CD4-positive, alpha-beta T cell treated with Interleukin-10 for 1 hour (primary cell): ENCODE measurements at places on chromosomes 4 and X.
A peak's percentile ranks its signal among the peaks of the same experiment; 100 is the strongest.

DNA sequence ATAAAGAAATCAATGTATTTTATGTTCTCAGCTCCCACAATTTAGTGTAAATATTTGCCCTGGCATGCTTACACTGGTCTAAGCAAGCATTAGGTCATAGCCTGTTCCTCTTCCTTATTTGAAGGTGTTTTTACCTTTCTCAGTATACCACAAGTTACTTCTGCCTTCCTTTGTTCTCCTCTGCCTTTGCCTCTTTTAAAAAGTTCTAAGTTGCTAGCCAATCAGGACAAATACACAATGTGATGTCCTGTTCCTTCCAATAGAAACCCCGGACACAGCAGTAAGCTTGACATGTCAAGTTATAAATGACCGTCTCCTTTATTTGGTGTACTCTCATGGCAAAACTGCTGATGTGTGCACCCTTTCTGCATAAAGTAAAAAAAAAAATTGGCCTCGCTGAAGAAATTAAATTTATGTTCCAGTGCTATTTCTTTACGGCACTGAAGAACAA is 49.4 kb downstream of the UGT2B10 start:
- no peak for DNase-seq

GRCh38 chr4:139872274-139872673 is 206.7 kb downstream of the MGST2 start:
- peak; percentile 10 for DNase-seq

- DNase-seq, result no peak
These were observed 83.9 kb downstream of the SNCA start for GRCh38 chr4:89752932-89753598.

DNA sequence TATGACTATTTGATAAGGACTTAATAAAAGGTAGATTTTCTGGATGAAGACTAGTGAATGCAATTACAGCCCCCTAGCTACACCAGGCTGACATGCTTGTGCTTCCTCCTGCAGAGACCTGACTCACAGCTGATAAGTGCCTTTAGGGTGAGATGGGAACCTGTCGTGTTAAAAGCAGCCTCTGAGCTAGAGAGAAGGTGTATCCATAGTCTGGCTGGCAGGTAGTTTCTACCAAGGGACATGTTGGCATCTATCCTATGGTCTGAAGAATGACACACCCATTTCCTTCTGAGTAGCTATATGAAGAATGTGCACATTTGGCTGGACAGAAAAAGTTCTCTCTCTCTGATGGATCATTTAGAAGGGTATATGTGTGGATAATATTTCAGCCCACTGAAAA is 64.1 kb downstream of the PARM1 start:
- DNase-seq, result no peak

DNA sequence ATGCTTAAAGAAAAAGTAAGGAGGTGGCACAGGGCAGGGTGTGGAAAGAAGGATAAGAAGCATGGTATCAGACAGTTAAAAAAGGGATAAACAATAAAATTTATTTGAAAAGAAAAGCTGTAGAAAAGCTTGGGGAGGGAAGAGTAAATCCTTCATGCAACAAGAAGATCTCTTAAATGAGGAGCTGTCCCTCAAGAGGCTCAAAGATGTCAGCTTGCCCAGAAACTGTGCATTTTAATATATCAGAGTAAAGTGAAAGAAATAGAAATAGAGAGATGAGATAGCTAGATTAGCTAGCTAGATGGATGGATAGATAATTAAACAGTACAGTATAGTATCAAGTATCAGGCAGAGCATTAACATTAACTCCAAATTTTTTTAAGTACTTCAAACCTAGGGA is 170.3 kb downstream of the LDB2 start:
- no peak for DNase-seq

- DNase-seq, result peak; percentile 13
These were observed 11.3 kb downstream of the LAMP2 start for GRCh38 chrX:120457766-120458180.

GRCh38 chr4:124632439-124632838 is 80.1 kb downstream of the ANKRD50 start:
- no peak for DNase-seq

DNA sequence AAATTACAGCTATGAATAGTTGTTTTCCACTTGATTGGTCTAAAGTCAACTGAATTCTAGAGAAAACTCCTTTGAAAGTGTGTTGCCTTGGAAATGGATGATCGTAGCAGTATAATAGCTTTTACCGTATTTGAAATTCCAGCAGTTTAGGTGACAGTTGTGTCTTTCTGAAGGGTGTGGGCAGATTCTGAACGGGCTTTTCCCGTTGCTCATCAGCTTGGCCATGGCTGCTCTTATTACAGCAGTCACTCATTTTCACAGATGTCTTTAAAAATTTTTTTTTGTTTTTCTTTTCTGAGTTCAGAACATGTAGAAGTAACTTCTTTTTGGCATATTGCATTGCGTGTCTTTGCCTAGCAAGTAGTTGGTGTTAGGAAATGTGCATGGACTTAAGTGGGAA is 69.6 kb upstream of the SLC4A4 start:
- DNase-seq, result no peak

DNA sequence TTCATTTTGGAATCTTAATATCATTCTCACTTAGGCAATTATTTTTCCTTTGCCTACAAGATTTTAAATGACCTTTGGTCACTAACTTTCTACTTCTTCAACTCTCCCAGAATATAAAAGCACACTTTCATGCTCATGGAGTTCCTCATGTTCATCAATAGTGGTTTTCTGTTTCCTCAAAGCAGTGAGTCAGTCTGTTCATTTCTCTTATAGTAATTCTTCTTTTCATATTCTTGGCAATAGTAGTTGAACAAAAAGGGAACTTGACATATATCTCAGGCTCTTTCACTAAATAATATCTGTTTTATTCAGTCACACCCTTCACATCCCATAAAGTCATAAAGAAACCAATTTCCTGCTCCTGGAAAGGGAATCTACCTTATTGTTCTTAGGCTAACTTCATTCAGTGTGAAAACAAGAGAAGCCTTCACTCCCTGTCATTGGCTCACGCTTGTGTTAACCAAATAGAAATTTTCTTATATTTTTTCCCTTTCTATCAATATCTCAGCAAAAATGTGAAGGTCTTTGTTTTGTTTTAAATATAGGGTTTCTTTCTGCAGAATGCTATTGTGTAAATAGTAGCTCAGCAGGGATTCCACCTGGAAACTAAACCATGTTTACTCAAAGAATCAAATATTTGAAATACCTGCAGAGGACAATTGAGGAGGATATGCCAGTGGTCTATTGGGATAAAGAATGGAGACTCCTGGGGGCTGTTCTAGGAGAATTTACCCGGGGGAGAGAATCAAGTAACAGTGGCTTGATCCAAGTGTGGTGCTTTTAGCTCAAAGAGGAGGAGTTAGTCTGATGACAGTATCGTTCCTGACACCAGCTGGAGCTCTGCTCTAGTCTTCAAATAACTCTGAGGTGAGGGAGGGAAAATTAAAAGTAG is 13.4 kb upstream of the TNIP3 start:
- DNase-seq, result no peak

DNA sequence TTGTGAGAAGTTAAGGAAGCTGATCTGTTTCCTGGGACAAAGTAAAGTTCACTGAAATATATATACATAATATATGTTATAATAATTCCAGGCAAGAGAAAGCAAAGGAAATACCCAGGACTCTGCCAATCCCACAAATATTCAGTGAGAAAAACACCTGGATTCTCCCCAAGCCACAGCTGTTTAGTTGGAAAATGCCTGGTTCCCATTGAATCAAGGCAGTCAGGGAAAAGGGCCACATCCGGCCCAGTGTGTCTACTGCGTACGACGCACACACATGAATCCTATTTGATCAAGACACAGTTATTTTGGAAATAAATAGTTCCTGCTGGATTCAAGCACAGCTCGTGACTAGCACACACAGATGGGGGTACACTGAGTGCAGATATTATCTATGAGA is 6.3 kb upstream of the DCHS2 start:
- no peak for DNase-seq

GRCh38 chrX:47900833-47901232 is 64.1 kb downstream of the ZNF81 start:
- no peak for DNase-seq

GRCh38 chr4:14478504-14478903 is 523.8 kb upstream of the CPEB2 start:
- no peak for DNase-seq

- no peak for DNase-seq
These were observed 127.9 kb downstream of the SLC39A8 start for GRCh38 chr4:102217345-102217744.

GRCh38 chr4:184282895-184283654 is 65.4 kb upstream of the ENPP6 start:
- DNase-seq, result no peak

DNA sequence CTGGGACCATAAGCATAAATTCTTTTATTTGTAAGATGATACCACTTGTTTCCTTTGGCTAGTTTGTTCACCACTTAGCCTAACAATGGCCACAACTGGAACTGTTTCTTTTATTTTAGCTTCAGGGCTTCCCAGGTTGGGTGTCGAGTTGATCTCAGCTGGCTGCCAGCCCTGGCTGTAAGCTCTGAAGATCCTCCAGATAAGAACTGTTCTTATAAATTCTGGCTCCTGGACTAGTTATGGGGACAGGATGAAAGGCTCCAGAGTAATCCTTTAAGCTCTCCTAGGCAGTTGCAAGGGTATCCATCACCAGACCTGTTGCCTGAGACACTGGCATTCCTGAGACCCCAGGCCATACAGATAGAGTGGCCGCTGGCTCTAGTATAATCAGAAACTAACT is 129.4 kb upstream of the ACSL4 start:
- no peak for DNase-seq

DNA sequence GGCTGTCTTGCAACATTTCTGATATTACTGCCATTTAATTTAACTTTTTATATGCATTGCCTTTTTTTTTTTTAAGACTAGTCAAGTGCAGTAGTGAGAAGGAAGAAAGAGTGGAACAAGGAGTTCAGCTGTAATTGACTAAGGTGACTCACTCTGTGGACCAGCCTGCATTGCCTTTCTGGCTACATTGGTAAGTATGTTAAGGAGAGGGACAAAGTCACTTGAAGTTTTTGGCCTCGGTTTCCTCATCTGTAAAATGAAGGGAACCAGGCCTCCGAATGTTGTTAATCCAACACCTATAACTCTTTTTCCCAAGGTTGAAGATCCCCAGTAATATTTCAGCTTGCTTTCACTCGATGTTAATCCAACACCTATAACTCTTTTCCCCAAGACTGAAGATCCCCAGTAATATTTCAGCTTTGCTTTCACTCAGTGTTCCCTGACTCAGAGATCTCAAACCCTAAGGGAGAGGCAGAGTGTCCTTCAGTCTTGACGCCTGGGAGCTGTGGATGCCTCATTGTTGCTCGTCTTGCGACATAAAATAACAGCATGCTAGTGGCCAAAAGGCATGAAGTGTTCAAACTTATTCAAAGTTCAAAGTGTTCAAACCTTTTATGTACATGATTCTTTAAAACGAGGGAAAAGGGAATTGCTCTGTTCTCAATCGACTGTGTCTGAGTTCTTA is 102.0 kb downstream of the SORBS2 start:
- DNase-seq, result no peak

- no peak for DNase-seq
These were observed 5.5 kb downstream of the SAT1 start for GRCh38 chrX:23788521-23788920.

GRCh38 chrX:124018023-124018422 is 56.5 kb downstream of the STAG2 start:
- peak; percentile 28 for DNase-seq

DNA sequence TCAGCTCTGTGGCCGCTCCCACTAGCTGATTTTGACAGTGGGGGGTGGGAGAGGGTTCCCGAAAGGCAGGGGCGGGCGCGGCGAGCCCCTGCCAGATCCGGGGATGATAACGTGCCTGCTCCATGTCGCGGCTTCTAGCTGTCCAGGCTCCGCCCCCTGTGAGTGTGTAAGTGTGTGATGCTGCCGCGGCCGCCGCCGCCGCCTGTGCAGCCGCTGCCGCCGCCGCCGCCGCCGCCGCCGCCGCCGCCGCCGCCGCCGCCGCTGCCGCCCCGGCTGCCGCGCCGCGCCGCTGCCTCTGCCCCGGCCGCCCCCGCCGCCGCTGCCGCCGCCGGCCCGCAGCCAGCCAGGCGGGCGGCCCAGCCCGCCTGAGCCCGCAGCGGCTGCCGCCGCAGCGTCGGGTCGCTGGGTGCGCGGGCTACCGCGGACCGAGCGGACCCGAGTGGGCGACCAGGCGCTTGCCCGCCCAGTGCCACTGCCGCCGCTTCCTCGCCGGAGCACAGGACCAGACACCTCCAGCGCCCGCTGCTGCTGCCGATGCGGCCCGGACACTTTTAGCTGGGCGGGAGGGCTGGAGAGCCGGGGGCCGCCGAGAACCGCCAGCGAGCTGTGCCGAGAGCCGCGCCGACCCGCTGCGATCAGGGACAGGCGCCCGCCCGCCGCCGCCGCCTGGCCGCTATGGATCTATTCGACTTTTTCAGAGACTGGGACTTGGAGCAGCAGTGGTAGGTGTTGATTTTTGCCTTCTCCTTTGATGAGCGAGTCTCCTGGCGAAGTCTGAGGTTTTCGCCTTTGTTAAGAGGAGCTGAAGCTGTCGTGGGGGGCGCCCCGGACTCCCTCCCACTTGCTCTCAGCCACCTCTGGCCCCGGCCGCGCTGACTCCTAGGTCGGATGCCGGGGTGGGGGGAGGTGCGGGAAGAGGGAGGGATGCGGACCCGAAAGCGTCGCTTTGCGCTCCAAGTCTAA is at the start of gene AFF2:
TSS of gene AFF2 (plus strand) at position 195 of the 963 bp plus-strand sequence. CDS start at position 676, 481 bp downstream.
- DNase-seq, result peak; percentile 44

- DNase-seq, result no peak
These were observed 65.0 kb downstream of the PHEX start for GRCh38 chrX:22097012-22097694.

- DNase-seq, result no peak
These were observed 100.2 kb downstream of the FIP1L1 start for GRCh38 chr4:53477636-53478035.

- no peak for DNase-seq
These were observed 167.3 kb upstream of the PGRMC2 start for GRCh38 chr4:128454881-128455280.

DNA sequence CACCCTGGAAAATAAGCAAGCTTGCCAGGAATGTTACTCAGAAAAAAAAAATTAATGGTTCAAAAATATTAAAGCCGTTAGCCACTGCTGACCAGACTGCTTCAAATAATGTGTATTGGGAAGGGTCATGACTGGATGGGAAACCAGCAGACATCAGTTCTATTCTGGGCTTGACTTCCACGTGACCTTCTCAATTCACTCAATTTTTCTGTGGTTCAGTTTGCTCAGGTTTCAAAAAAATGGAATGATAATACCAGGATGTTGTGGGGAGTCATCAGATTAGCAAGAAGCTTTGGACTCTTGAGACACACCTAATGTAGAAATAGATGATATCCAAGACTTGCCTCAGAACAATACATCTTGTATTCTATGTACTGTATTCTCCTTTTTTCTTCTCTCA is 541.9 kb upstream of the BOD1L1 start:
- no peak for DNase-seq

DNA sequence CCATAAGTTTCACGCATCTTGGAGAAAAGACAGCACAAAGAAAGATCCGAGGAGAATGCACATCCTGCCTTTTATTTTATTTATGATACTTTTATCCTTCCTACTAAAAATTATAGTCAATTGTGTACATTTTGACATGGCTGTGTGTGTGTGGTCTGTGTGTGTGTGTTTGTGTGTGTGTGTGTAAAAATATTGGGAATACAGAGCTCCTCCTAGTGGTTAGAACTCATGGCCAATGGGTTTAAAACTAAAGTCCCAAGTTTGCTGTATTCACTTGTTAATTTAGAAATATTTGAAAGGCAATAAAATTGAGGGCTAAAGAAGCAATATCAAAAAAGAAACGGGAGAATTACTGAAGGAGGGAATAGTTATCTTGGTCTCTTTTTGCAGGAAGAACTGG is 47.5 kb downstream of the NKX6-1 start:
- DNase-seq, result no peak

- no peak for DNase-seq
These were observed 98.1 kb downstream of the MMRN1 start for GRCh38 chr4:89992744-89993143.
